ENCODE measurements at places on chromosomes 11 and 22. TPM values are rescaled to one million over a fixed set of nuclear protein-coding genes. Genes with fewer than 3 reads are reported as not detected.

APOA4 gene
- total RNA-seq, result not detected

VPREB1 gene
- total RNA-seq, result not detected

TMPRSS4 gene
- not detected for total RNA-seq

MIOX gene
- total RNA-seq, result not detected

SCGB2A2 gene
- total RNA-seq, result not detected

JAML gene
- not detected for total RNA-seq

MPZL3 gene
- total RNA-seq, result 0.06 TPM

C11orf16 gene
- not detected for total RNA-seq

NPAS4 gene
- not detected for total RNA-seq
